ENCODE measurements at places on chromosomes 5 and 9. TPM values are rescaled to one million over a fixed set of nuclear protein-coding genes. Genes with fewer than 3 reads are reported as not detected.
A peak's percentile ranks its signal among the peaks of the same experiment; 100 is the strongest.

DNA sequence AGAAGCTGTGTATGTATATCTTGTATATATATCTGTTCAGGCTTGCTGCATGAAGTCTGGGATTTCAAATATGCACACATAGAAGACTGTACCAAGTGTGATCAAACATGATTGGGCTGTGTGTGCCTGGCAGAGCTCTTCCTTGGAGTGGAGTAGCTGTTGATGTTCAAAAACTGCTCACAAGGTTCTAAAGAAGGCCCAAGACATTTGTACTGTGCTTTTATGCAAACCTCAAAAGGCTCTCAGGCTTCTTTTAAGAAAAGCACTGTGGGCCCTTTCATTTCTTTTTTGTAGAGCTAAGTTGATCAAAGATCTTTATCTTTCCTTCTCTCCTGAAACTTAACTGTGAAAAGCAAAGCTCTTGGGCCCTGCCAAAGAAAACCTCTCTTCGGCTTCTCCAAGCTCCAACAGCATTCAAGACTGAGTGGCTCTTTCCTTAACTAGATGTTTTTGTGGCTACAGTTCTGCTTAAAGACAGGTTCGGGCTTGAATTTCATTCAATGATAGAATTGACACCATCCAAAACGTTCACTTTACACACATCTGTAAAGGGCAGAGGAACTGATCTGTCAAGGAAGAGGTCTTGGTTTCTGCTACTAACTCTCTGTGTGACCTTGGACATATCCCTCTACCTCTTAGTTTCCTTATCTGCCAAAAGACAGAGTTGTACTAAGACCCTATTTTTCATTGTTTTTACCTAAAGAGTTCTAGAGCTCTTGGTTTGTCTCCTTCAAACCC lies 105.8 kb upstream of the IL6ST start:
- peaks cover 16% of the 10 kb centered on the region for H3K4me1 ChIP-seq
- no peak overlapping the region for H3K27ac ChIP-seq
- DNase-seq = no peak
- H3K4me3 ChIP-seq = no peak overlapping the region
- no peaks in the 10 kb centered on the region for H3K36me3 ChIP-seq
- H3K27me3 ChIP-seq = no peaks in the 10 kb centered on the region

DNA sequence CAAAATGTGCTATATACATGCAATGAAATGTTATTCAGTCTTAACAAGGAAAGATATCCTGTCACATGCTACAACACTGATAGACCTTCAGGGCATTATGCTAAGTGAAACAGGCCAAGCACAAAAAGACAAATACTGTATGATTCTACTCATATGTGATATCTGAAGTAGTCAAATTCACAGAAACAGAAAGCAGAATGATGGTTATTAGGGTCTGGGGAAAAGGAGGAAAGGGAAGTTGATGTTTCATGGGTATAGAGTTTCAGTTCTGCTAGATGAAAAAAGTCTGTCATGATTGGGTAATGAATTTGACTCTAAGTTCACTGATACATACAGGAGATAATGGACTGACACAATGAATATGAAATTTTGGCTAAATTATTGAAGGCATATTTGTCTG lies 11.2 kb upstream of the RIC1 start:
- H3K36me3 ChIP-seq = no peaks in the 10 kb centered on the region
- H3K27ac ChIP-seq = no peak overlapping the region
- H3K4me3 ChIP-seq = no peak overlapping the region
- H3K4me1 ChIP-seq = peaks cover 31% of the 10 kb centered on the region

- H3K4me1 ChIP-seq = peaks cover 26% of the 10 kb centered on the region
- peak overlapping the region; percentile 94 for H3K27ac ChIP-seq
- H3K27me3 ChIP-seq = no peaks in the 10 kb centered on the region
- DNase-seq = peak; percentile 71
- H3K4me3 ChIP-seq = peak overlapping the region; percentile 97
Observed at GRCh38 chr9:114588210-114588609, 641 bp downstream of the ATP6V1G1 start.

GRCh38 chr5:20335978-20336377 lies 348.0 kb upstream of the CDH18 start:
- no peaks in the 10 kb centered on the region for H3K27me3 ChIP-seq
- no peak overlapping the region for H3K4me3 ChIP-seq
- no peak overlapping the region for H3K27ac ChIP-seq
- H3K36me3 ChIP-seq = no peaks in the 10 kb centered on the region
- no peaks in the 10 kb centered on the region for H3K4me1 ChIP-seq

The FUT7 gene
- not detected for total RNA-seq

DNA sequence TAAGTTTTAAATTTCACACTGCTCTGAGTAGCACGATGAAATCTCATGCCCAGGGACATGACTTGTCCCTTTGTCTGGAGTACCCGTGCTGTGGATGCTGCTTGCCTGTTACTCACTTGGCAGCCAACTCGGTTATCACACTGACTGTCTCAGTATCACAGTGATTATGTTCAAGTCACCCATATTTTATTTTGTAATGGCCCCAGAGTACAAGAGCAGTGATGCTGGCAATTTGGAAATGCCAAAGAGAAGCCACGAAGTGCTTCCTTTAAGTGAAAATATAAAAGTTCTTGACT lies 22.8 kb upstream of the SCGB3A2 start:
- H3K36me3 ChIP-seq = no peaks in the 10 kb centered on the region
- DNase-seq = peak; percentile 18

DNA sequence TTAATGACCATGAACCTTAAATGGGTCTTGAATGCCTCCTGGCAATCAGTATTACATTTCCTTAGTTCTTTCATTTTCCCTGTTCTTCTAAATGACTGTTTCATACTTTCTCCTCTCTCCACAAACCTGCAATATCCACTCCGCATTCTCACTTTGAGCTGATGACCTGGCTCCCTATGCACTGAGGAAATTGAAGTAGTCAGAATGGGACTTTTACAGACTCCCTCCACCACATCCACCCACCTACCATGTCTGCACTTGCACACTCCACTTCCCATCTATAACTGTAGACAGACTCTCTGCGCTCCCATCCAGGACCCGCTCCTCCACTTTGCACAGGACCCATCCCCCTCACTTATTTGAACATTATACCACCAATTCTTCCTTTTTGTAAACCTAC lies 36.2 kb upstream of the GZMA start:
- H3K4me1 ChIP-seq = peaks cover 21% of the 10 kb centered on the region
- H3K36me3 ChIP-seq = no peaks in the 10 kb centered on the region
- no peaks in the 10 kb centered on the region for H3K27me3 ChIP-seq

GRCh38 chr9:83405759-83406158 lies 132.4 kb downstream of the FRMD3 start:
- peak; percentile 18 for DNase-seq
- H3K4me1 ChIP-seq = no peaks in the 10 kb centered on the region
- no peaks in the 10 kb centered on the region for H3K27me3 ChIP-seq

GRCh38 chr5:141825791-141826560 lies 52.2 kb downstream of the PCDH1 start:
- H3K4me3 ChIP-seq = no peak overlapping the region
- peaks cover 12% of the 10 kb centered on the region for H3K4me1 ChIP-seq
- no peaks in the 10 kb centered on the region for H3K36me3 ChIP-seq
- no peaks in the 10 kb centered on the region for H3K27me3 ChIP-seq
- DNase-seq = peak; percentile 48

- H3K36me3 ChIP-seq = no peaks in the 10 kb centered on the region
- no peaks in the 10 kb centered on the region for H3K4me1 ChIP-seq
- H3K27ac ChIP-seq = no peak overlapping the region
- DNase-seq = no peak
Observed at GRCh38 chr5:21254161-21254560, 1266.2 kb upstream of the CDH18 start.

DNA sequence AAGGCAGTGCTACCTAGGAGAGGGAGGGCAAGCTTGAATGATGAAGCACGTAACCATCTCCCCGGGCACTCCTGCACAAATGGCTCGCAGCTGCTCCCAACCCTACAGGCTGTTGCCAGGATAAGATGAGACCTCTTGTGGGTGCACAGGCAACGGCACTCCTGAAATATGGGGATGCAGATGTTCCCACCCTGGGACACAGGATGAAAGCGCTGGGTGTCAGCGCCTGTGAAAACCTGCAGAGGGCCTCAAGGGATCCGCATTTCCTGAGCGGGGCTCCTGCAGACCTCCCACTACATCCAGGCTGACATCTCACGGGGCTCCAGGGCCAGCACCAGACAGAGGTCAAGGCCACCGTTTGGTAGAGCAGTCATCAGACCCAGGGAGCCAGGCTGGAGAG lies 60.7 kb downstream of the SMIM23 start:
- no peaks in the 10 kb centered on the region for H3K27me3 ChIP-seq
- H3K27ac ChIP-seq = no peak overlapping the region
- no peak for DNase-seq
- no peaks in the 10 kb centered on the region for H3K36me3 ChIP-seq
- H3K4me3 ChIP-seq = no peak overlapping the region
- H3K4me1 ChIP-seq = peaks cover 9% of the 10 kb centered on the region

DNA sequence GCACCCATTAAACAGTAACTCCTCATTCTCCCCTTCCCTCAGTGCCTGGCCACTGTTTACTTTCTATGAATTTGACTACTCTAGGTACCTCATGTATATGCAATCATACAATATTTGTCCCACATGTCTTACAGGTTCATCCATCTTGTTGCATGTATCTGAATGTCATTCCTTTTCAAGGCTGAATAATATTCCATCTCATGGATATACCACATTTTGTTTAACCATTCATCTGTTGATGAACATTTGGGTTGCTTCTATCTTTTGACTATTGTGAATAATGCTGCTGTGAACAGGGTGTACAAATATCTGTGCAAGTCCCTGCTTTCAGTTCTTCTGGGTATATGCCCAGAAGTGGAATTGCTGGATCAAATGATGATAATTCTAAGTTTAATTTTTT lies 40.9 kb downstream of the INIP start:
- no peaks in the 10 kb centered on the region for H3K36me3 ChIP-seq
- DNase-seq = no peak
- H3K4me3 ChIP-seq = no peak overlapping the region
- no peaks in the 10 kb centered on the region for H3K4me1 ChIP-seq

DNA sequence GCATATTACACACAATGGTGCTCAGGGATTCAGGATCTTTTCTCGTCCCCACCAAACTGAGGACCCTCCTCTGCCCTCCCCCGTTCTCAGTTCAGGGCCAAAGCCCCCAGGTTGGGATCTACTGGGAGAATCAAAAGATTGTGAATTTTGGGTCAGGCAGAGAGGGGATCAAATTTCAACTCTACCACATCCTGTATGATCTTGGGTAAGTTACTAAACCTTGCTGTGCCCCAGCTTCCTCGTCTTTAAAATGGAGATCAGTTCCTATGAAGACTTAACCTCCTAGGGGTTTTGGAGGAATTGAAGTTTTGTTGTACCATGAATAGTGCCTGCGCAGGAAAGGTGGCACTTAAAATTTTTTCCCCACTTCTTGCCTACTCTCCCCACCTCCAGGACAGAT lies 62.4 kb downstream of the RAI14 start:
- no peak overlapping the region for H3K4me3 ChIP-seq
- H3K36me3 ChIP-seq = no peaks in the 10 kb centered on the region
- peaks cover 42% of the 10 kb centered on the region for H3K4me1 ChIP-seq
- peak overlapping the region; percentile 81 for H3K27ac ChIP-seq
- H3K27me3 ChIP-seq = no peaks in the 10 kb centered on the region

GRCh38 chr5:106974272-106974671 lies 696.5 kb downstream of the EFNA5 start:
- H3K4me3 ChIP-seq = no peak overlapping the region
- no peaks in the 10 kb centered on the region for H3K36me3 ChIP-seq
- no peaks in the 10 kb centered on the region for H3K27me3 ChIP-seq
- no peak overlapping the region for H3K27ac ChIP-seq
- H3K4me1 ChIP-seq = no peaks in the 10 kb centered on the region

- peak overlapping the region; percentile 82 for H3K4me3 ChIP-seq
- H3K27ac ChIP-seq = peak overlapping the region; percentile 87
- peak; percentile 85 for DNase-seq
Observed at GRCh38 chr9:2016408-2017330, 1.5 kb downstream of the SMARCA2 start.

- no peaks in the 10 kb centered on the region for H3K27me3 ChIP-seq
- DNase-seq = peak; percentile 59
- no peaks in the 10 kb centered on the region for H3K4me1 ChIP-seq
Observed at GRCh38 chr9:90142580-90142979, 500.0 kb downstream of the DIRAS2 start.

DNA sequence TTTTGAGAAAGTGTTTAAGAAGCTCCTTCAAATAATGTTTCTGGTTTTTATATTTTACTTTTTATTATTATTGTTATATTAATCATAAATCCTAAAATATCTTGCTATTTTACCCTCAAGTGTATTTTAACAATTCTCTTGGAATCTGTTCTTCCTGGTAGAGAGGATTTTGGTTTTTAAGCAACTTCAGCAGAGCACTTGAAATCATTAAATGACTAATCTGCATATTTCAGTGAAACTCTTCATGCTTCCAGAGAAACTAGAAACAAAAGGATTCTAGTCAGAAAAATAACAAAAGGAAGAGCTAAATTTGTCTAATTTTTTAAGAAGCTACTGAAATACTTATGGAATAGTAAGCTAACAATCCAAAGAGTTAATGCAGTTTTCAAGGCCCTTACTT lies 1057.3 kb downstream of the TLE1 start:
- no peaks in the 10 kb centered on the region for H3K4me1 ChIP-seq
- H3K4me3 ChIP-seq = no peak overlapping the region
- DNase-seq = no peak
- H3K27me3 ChIP-seq = no peaks in the 10 kb centered on the region
- no peak overlapping the region for H3K27ac ChIP-seq

The FAM78A gene
- total RNA-seq = 0.38 TPM

The SLC6A19 gene
- total RNA-seq = not detected

The PCDH12 gene
- 0.13 TPM for total RNA-seq

DNA sequence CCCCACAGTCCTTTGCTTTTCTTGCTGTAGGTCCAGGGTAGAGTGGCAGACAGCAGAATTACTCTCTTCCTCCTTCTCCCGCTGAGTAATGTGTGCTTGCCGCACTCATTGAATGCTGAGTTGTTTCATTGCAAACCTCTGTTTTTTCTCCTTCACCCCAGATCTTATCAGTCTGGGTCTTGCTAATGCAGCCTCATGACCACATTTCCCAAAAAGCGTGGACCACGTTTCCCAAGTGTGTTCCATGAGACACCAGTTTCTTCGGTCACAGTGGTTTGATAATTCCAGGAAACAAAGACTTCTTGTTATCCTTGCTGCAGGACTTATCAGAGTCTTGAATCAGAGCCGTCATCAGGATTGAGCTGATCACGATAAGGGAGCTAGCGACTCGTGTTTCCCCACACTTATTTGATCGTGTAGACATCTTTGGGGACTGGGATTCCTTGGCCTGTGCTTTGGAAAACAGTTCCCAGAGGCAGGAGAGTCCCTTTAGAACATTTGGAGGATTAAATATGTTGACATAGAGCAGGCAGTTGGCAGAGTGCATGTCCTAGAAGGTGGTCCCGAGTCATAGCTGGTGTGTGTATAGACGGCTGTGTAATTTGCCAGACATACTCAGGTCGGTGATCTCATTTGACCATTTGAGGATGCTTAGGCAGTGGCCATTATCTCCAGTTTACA lies 4.4 kb downstream of the LRRC8A start:
- H3K4me1 ChIP-seq = peaks cover 19% of the 10 kb centered on the region
- peaks cover 5% of the 10 kb centered on the region for H3K36me3 ChIP-seq
- DNase-seq = peak; percentile 36
- H3K27me3 ChIP-seq = no peaks in the 10 kb centered on the region
- H3K27ac ChIP-seq = peak overlapping the region; percentile 38
- H3K4me3 ChIP-seq = no peak overlapping the region

The CCDC152 gene
- total RNA-seq = 0.89 TPM
